Fibroblast of gingiva (primary cell): ENCODE measurements at places on chromosomes 5 and 9.
A peak's percentile ranks its signal among the peaks of the same experiment; 100 is the strongest.

DNA sequence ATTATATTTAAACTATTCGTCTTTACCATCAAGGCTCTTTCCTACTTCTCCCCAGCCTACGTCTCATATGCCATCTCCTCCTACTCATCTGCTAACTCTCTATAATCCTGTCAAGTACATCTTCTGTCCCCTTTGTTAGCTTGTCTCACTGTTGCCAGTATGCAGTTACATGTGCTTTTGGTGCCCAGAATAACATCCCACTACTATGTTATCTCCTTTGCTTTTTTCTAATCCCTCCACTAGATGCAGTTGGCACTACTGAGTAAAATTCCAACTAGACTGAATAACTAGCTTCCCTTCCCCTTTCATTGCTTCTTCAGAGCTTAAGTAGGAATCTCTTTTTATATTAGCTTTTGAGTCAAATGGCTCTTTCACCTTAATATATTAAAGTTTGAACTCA, 3.0 kb upstream of the ARRDC3 start:
- DNase-seq: no peak

DNA sequence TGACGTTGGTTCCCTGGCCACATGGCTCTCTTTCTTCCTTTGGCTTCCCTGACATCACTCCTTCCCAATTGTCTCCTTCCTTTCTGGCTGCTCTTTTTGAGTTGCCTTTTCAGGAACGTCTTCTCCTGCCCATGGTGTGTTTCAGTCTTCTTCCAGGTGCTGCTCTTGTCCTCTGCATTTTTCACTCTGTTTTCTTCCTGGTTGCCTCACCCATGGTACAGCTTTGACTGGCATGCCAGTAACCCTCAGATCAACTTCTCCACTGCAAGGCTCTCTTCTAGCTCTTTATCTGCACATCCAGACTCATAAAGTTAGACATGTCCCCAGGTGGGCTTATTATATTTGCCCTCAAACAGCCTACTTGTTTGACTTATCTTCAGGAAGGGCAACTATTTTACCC, 91.0 kb upstream of the ANKH start:
- DNase-seq: no peak

GRCh38 chr9:131015112-131015511, 6.1 kb downstream of the LAMC3 start:
- no peak for DNase-seq

- DNase-seq: no peak
Measured at GRCh38 chr9:4585135-4585534, 77.0 kb upstream of the PLPP6 start.

- DNase-seq: no peak
Measured at GRCh38 chr5:105849701-105850100, 1821.0 kb downstream of the EFNA5 start.

- no peak for DNase-seq
Measured at GRCh38 chr5:147685993-147686392, 96.5 kb downstream of the JAKMIP2 start.

DNA sequence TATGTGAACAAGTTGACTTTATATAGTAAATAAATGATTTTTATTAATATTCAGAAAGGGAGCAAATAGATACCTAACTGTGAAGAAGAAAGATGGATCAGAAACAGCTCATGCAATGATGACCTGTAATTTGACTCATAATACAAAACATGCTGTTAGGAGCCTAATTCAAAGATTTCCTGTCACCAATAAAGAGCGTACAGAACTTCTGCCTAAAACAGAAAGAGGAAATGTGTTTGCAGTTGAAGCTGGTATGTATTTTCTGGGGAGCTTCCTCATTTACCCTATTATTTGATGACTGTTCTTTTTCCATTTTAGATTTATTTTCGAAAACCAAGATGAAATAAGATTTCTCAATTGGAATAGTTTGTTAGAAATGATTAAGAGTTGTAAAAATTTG, 11.4 kb downstream of the YTHDC2 start:
- no peak for DNase-seq

DNA sequence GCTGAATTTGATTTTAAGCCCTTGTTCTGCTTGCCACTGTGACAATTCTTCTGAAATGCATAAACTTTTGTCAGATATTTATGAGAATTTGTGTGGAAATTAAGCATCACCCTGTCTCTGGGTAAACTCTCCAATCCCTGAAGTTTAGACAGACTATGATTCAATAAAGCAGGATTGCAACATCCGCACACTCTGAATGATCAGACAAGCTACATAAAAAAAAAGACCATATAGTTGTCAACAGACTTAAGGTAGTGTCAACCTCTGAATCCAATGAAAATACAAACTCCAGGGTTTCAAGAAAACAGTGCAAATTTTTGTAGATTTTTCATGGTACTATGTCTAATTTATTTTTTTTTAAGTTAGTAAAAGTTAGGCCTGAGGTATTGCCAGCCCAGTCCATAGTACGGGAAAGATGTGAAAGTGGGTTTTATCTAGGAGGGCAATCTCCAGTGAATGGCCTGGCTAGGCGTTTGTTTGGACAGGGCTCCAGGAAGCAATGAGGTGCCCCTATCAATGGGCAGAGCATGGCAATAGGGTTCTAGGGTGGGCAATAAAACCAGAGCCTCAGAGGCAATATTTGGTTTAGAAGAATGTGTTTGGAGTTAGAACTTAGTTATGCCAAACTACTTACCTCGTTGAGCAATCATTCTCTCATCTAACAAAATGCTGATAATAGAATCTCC, 762.6 kb upstream of the SEMA6A start:
- DNase-seq: no peak

- DNase-seq: no peak
Measured at GRCh38 chr9:17942498-17942897, 363.6 kb downstream of the SH3GL2 start.

GRCh38 chr9:34580358-34580757, 9.2 kb downstream of the CNTFR start:
- no peak for DNase-seq

- DNase-seq: no peak
Measured at GRCh38 chr9:71767776-71768321, 464 bp downstream of the CEMIP2 start.

DNA sequence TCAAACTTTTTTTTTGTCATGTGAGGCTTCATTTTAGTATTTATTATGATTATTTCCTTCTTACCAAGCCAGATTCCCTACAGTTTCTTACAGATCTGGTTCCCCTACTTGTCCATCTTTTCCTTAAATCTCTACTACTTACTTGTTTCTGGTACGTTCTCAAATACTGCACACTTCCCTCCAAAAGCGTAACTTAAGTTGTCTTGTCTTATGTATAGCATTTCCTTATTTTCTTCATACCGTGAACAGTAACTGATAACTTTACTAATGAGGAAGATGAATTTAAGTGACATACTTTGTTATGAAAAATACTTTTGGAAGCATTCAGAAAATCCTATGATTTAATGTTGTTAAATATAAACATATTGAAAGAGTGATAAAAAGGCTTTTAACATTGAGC, 67.3 kb downstream of the PARP8 start:
- DNase-seq: no peak

DNA sequence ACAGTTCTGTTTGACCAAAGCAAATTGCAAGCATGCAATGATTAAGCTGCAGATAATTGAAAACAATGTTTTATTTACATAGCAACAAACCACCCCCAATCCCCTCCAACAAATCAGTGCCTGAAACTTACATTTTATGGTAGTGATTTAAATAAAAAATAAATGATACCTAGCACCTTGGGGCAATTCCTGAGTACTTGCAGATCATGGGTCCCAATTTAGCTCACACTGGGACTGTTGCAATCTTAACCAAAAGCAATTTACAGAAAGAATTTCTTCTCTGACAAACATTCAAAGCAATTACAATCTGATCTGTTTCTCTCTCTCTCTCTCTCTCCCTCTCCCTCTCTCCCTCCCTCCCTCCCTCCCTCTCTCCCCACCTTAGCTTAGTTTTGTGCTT, 345.7 kb upstream of the PCSK5 start:
- DNase-seq: no peak

DNA sequence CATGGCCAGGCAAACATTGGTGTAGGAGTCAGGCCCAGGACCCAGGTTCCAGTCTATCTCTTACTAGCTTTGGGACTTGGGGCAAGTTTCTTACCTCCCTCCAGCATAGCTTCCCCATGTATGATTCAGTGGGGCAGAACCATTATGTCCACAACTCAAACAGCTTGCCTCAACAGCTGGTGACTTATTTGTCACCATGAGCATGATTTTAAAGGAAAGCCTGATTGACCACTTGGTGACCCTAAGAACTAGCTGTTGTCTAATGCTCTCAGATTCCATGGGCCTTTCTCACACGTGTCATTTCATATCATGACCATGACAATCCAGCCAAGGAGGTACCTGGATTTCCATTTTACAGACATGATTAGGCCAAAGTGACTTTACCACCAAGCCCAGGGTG, 126.4 kb downstream of the TTLL11 start:
- DNase-seq: no peak

- DNase-seq: peak; percentile 23
Measured at GRCh38 chr9:133956520-133957076, 35.5 kb downstream of the VAV2 start.

DNA sequence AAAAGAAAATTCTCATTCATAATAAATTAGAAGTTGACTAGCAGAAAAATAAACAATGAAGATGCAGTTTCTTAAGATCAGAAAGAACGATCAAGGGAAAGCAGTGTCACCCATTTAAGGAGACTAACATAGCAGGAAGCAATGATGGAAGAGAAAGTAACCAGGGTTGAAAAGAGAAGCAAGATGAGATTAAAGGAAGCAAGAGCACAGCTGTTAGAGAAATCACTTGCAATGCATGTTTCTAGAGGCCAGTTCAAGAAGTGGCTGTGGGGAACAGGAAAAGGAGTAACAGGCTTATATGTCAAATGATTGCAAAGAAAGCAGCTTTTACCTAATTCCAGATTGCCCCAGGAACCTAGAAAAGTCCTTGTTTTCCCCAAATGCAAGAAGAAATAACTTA, 46.8 kb upstream of the SLC1A1 start:
- DNase-seq: no peak

- DNase-seq: peak; percentile 57
Measured at GRCh38 chr5:125480911-125481310, 734.5 kb upstream of the ZNF608 start.

GRCh38 chr9:5825223-5825622, 7.7 kb downstream of the ERMP1 start:
- DNase-seq: no peak

- DNase-seq: no peak
Measured at GRCh38 chr5:126927429-126927828, 102.9 kb downstream of the MARCHF3 start.

DNA sequence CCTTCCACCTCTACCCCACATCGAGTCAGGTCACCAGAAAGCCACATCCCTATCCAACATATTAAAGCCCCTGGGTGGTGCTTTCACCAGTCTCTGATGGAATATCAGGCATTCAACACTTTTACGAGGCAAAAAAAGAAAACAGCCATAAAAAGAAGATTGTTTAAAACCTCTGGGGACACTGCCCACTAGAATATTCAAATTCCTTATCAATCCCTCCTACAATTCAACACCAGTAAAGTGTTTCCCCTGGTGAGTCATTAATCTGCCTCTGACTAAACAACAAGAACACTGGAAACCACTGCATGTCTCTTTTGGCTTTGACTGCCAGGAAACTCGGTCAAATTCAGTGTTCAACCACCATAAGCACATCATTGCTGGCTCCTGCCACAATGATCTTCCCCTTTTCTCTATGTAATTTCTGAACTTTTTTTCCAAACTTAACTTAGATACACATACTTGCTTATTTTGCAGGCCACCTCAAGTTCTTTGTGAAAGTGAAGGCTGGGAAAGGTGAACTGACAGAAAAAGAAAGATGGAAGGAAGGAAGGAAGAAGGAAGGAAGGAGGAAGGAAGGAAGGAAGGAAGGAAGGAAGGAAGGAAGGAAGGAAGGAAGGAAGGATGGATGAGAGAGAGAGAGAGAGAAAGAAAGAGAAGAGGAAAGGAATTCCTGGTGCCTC, 105.3 kb downstream of the PAX5 start:
- peak; percentile 14 for DNase-seq

- DNase-seq: no peak
Measured at GRCh38 chr9:23686896-23687295, 139.1 kb downstream of the ELAVL2 start.

- DNase-seq: no peak
Measured at GRCh38 chr9:26471261-26471660, 421.3 kb downstream of the CAAP1 start.

DNA sequence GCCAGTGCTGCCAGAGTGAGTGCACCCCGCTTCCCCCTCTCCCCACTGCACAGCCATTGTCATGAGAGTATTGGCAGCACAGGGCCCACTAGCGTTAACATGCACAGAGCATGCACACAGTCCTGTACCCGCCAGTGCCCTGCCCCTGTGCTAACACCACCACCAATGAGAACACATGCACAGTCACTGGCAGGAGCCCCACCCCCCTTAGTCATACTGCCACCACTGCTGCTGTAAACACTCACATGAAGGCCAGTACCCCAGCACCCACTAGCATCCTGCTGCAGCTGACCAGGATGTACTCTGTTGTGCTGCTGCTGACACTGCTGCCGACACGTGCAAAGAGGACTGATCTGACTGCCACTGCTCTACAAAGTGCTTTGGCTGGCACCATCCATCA, 19.5 kb upstream of the RANBP6 start:
- DNase-seq: no peak

DNA sequence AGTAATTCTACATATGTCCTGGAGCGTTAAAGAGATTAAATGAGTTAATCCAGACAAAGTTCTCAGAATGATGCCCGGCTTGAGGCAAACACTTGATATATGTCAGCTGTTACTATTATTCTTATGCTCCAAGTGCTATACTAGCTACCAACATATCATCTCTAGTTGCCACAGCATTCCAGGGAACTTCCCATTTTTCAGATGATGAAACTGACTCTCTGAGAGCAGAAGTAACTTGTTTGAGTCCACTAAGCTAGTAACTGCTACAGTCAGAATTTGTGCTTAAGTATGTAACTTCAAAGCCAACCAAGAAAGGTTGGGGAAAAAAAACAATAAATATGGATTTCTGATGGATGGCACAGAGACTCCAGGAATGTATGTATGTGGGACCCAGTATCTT, 98.1 kb downstream of the CDK5RAP2 start:
- DNase-seq: no peak

DNA sequence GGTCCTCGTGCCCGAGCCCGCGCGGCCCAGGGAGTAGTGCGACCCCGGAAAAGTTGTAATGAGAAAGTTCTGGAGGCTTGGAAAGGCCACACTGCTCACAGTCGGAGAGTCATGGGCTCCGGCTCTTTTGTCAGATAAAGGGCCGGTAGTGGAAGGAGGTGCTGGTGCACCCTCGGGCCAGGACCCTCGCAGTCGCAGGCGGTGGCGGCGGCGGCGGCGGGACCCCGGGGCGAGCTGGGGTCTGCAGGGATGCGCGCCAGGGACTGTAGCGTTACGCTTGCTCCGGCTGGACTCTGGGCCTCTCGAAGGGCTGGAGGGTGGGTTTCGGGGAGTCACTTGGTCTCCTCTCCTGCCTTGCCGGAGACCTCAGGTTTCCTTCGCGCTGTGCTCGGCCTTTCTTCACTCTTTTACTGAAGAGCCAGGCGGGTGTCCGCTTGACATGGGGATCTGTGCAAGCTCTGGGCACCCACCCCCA, 1.5 kb downstream of the RORB start:
- DNase-seq: no peak
